ENCODE measurements at places on chromosomes 3 and 15. TPM values are rescaled to one million over a fixed set of nuclear protein-coding genes. Genes with fewer than 3 reads are reported as not detected.

Gene EPB42
- not detected for total RNA-seq

Gene CAV3
- not detected for total RNA-seq

Gene GOLGA8N
- total RNA-seq, result 12.1 TPM

Gene GADL1
- total RNA-seq, result not detected

Gene WDR48
- 48.9 TPM for total RNA-seq

Gene GPD1L
- 56.3 TPM for total RNA-seq

DNA sequence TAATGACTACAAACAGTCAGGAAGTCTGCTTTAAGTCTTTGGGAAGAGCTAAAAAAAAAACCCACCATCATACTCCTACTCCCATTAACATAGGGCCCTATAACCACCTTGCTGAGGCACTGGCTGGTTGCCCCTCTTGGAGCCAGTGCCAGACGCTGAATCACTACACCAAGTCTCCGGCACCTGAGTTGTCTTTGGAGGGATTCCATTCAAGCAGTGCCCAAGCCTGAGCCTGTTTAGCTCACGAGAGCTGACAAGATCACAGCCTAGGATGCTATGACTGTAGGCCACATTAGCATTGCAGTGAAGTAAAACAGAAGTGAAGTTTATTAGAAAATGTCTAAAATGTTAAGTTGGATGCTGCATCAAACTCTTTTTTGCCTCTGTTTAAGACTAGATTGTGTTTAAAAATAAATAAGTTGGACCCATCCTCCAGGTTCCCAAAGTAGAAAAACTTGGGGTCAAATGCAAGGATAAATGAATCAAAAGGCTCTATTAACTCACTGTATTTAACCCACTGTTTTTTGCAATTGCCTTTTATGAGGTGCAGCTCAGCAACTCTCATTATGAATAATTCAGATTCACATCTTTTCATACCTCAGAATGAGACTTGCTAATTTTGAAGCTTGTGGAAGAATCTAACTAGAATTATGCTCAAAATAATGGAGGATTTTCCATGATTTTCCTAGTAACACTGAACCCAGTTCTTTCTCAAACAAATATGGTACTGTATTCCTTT, 461.9 kb downstream of the FOXP1 start:
- H3K27ac ChIP-seq, result no peak overlapping the region
- H3K4me1 ChIP-seq, result no peaks in the 10 kb centered on the region
- H3K36me3 ChIP-seq, result no peaks in the 10 kb centered on the region
- no peak overlapping the region for H3K4me3 ChIP-seq
- H3K27me3 ChIP-seq, result no peaks in the 10 kb centered on the region

GRCh38 chr3:162491952-162492351, 995.3 kb downstream of the OTOL1 start:
- H3K36me3 ChIP-seq, result no peaks in the 10 kb centered on the region
- no peak overlapping the region for H3K4me3 ChIP-seq
- no peak for DNase-seq
- H3K27me3 ChIP-seq, result no peaks in the 10 kb centered on the region
- H3K4me1 ChIP-seq, result no peaks in the 10 kb centered on the region
- no peak overlapping the region for H3K27ac ChIP-seq

DNA sequence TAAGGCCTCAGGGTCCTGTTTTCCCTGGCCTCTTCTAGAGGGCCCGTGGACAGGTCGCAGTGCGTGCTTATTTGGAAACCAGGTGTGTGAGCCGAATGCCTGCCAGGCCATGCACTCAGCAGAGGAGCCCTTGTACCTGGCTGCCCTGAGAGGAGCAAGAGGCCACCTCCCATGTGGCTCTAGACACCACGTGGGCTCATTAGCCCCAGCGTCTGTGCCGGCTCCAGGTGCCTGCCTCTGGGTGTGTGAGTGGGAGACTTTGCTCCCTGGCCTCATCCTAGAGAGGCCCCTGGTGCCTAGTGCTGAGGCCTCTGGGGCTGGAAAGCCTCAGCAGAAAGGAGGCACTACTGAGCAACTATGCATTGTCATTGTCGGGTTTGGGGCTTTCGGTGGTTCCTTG, 50.4 kb downstream of the KLF13 start:
- no peak overlapping the region for H3K27ac ChIP-seq
- no peaks in the 10 kb centered on the region for H3K36me3 ChIP-seq
- H3K27me3 ChIP-seq, result no peaks in the 10 kb centered on the region
- no peaks in the 10 kb centered on the region for H3K4me1 ChIP-seq
- DNase-seq, result no peak

GRCh38 chr3:187925326-187925725, 180.1 kb upstream of the BCL6 start:
- no peaks in the 10 kb centered on the region for H3K27me3 ChIP-seq
- no peak overlapping the region for H3K4me3 ChIP-seq
- H3K27ac ChIP-seq, result no peak overlapping the region
- no peaks in the 10 kb centered on the region for H3K4me1 ChIP-seq

- no peak overlapping the region for H3K4me3 ChIP-seq
- H3K4me1 ChIP-seq, result no peaks in the 10 kb centered on the region
- no peak overlapping the region for H3K27ac ChIP-seq
- DNase-seq, result no peak
These were observed 132.5 kb downstream of the ARNT2 start for GRCh38 chr15:80536716-80537115.

DNA sequence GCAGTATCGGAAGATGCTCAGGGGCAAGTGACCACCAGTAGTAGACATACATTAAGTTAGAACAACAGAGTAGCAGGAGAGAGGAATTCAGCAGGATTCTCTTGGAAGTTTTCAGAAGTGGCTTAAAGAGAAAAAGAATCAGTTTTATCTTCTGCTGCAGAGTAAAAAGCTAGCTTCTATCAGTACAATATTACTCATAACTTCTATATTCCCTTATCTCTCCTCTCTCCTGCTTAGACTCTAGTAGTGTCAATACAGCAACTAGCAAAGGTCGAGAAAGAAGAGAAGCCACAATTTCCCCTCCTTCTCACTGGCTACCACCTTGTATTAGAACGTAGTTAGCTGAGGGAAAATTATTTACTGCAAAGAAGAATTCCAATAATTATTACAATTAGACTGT, 539.7 kb downstream of the DIPK2A start:
- H3K4me1 ChIP-seq, result no peaks in the 10 kb centered on the region
- H3K36me3 ChIP-seq, result no peaks in the 10 kb centered on the region
- H3K27ac ChIP-seq, result no peak overlapping the region
- no peaks in the 10 kb centered on the region for H3K27me3 ChIP-seq
- no peak for DNase-seq

DNA sequence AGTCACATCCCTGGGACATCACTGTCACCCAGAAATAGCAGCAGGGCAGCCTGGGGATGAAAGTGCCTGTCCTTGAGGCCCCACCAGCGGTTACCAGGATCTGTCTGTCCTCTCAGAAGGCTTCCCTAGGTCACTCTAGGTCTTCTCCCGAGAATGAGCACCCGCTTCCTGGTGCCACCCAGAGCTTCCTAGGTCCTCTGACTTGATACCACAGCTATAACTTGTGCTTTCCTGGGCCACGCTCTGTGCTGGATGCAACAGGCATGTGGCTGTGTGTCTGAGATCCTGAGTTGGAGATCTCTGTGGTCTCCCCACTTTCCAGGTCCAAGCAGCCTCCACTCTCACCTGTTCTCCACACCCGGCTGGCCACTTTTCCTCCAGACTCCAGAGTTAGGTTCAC, 25.8 kb downstream of the ARNT2 start:
- H3K36me3 ChIP-seq, result no peaks in the 10 kb centered on the region
- H3K4me1 ChIP-seq, result no peaks in the 10 kb centered on the region
- H3K27me3 ChIP-seq, result no peaks in the 10 kb centered on the region
- no peak overlapping the region for H3K4me3 ChIP-seq

GRCh38 chr3:157174290-157174648, 14.3 kb upstream of the CCNL1 start:
- H3K4me1 ChIP-seq, result peaks cover 10% of the 10 kb centered on the region
- no peaks in the 10 kb centered on the region for H3K36me3 ChIP-seq
- no peaks in the 10 kb centered on the region for H3K27me3 ChIP-seq
- H3K27ac ChIP-seq, result peak overlapping the region; percentile 100
- peak overlapping the region; percentile 77 for H3K4me3 ChIP-seq

DNA sequence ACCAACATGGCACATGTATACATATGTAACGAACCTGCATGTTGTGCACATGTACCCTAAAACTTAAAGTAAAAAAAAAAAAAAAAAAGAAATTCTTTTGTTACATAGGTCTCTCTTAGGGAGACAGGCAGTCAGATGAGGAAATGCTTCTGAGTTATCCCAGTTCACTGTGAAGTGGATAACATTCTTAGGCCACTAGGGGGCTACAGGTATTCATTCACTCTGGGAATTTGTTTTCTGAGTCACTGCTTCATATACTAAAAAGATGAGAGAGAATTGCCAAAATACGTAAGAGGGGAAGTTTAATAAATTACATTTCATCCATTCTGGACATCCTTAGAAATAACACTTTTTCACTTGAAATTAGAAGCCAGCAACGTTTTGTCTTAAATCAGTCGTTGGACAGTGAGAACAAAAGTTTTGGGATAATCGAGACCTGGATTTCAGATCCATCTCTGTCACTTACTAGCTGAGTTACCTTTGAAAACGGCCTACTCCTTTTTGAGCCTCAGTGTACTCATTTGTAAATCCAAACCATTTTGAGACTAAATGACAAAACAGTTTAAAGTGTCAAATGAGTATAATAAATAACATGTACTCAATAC, 738.4 kb upstream of the ALCAM start:
- no peaks in the 10 kb centered on the region for H3K27me3 ChIP-seq
- no peaks in the 10 kb centered on the region for H3K36me3 ChIP-seq
- H3K4me1 ChIP-seq, result no peaks in the 10 kb centered on the region
- no peak overlapping the region for H3K27ac ChIP-seq
- no peak overlapping the region for H3K4me3 ChIP-seq

- no peak overlapping the region for H3K4me3 ChIP-seq
- H3K27me3 ChIP-seq, result no peaks in the 10 kb centered on the region
- no peak overlapping the region for H3K27ac ChIP-seq
- H3K36me3 ChIP-seq, result no peaks in the 10 kb centered on the region
- H3K4me1 ChIP-seq, result no peaks in the 10 kb centered on the region
- DNase-seq, result no peak
These were observed 170.7 kb downstream of the UBE3A start for GRCh38 chr15:25268166-25268565.

DNA sequence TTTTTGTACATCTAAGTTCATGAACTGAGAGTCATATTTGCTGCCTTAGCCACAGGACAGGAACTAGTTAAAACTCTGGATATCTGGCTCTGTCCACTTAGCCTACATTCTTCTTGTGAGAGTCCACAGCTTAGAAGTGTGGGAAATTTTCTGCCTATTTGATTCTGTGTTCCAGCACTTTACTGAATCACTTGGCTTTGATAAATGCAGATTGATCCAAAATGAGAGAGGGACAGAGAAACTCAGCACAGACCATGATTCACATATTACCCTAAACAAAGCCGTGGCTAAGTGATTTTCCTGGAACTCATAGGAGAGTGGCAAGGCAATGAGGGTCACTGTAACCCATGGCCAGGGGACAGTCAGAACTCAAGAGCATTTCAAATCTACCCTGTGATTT, 87.5 kb upstream of the CADPS start:
- no peak overlapping the region for H3K4me3 ChIP-seq
- H3K27me3 ChIP-seq, result no peaks in the 10 kb centered on the region
- no peak for DNase-seq

DNA sequence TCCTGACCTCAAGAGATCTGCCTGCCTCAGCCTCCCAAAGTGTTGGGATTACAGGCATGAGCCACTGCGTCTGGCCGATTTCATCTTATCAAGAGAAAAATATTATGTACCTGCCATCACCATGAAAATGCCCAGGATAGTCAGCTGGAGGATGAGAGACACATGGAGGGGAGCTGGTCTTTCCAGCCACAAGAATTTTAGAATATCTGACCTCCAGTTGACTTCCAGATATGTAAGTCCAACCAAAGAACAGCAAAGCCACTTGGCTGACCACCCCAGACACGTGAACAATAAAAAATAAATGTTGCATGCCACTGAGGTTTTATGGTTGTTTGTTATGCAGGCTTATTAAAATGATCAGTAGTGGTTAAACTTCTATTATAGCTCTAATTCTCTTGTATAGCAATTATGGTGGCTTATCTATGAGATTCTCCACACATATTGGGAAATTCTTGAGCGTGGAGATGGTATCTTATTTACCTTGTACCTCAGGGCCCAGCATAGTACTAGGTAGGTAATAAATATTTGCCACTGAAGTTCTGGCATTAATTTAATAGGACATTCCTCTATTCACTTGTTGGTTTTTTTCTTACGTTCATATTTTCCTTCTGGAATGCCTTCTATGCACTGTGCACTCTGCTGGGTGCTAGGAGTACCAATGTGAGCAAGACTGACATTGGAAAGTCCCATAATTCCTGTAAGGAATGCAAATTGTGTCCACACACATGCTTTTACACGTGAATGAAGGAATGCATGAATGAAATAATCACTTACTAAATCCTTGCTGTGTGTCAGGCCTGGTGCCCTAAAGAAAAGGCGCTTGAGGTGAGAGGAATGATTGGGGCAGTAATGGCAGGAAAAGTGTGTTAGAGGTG, 77.6 kb downstream of the EDEM1 start:
- DNase-seq, result no peak
- no peak overlapping the region for H3K27ac ChIP-seq
- H3K36me3 ChIP-seq, result no peaks in the 10 kb centered on the region
- no peak overlapping the region for H3K4me3 ChIP-seq
- no peaks in the 10 kb centered on the region for H3K4me1 ChIP-seq
- no peaks in the 10 kb centered on the region for H3K27me3 ChIP-seq

GRCh38 chr3:159532577-159532976, 456.1 kb upstream of the IL12A start:
- H3K4me1 ChIP-seq, result no peaks in the 10 kb centered on the region
- H3K36me3 ChIP-seq, result no peaks in the 10 kb centered on the region
- no peak overlapping the region for H3K27ac ChIP-seq
- H3K27me3 ChIP-seq, result no peaks in the 10 kb centered on the region

- H3K4me1 ChIP-seq, result no peaks in the 10 kb centered on the region
- no peak overlapping the region for H3K4me3 ChIP-seq
These were observed 40.3 kb downstream of the SLC6A20 start for GRCh38 chr3:45756055-45756454.

DNA sequence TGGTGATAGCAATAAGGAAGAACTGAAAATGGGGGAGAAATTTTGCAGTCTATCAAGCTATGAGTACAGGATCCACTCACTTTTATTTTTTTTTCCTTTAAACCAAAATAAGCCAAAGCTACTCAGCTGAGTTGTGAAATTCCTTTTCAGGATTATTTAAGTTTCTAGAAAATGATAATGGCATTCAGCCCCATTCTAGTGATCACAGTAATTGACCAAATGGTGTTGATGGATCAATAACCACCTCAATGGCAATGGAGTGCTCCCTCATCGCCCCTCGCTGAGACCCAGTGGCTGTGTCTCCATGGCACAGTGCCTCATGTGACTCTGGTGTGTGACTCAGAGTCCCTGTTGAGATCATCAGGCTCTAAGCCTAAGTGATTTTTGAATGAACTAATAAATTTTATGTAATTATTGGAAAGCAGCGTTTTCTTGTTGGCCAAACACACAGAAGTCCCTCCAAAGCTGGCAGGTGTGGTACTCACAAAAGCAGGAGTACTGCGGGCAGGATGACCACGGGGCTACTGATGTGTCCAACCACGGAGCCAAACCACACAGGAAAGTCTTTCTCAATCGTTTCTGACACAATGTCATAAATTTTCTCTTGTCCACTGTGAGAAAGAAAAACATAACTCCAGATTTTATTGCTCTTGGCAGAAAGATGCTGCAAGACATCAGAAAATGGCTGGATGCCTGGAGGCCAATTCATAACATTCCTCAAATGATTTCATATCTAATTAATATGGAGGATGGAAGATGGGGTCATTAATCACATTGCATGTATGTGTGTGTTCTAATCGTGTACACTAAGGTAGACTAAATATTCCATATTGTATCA, 14.4 kb upstream of the STARD5 start:
- peak overlapping the region; percentile 76 for H3K27ac ChIP-seq
- peak overlapping the region; percentile 17 for H3K4me3 ChIP-seq
- H3K27me3 ChIP-seq, result no peaks in the 10 kb centered on the region
- no peak for DNase-seq
- H3K4me1 ChIP-seq, result peaks cover 15% of the 10 kb centered on the region
- no peaks in the 10 kb centered on the region for H3K36me3 ChIP-seq
